ENCODE measurements at places on chromosomes 3 and 15. TPM values are rescaled to one million over a fixed set of nuclear protein-coding genes. Genes with fewer than 3 reads are reported as not detected.

DNA sequence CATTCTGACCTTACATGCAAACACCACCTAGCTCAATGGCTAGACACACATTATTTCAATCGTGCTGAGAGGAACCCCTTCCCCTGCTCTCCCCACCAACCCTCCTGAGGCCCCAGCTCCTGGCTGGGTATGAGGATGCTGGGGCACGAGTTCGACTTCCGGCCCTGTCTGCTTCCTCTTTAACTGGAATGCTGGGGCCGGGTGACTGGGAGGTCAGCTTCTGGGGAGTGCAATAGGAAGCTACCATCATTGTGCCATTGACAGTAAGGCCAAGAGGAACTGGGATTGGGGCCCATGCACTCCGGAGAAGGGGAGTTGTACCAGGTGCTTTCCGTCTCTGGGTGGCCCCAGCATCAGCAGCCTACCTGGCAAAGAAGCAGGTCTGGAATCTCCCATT is 15.6 kb upstream of the TLE3 start:
- peak overlapping the region; percentile 53 for H3K27ac ChIP-seq
- DNase-seq, result no peak
- no peaks in the 10 kb centered on the region for H3K27me3 ChIP-seq
- peaks cover 14% of the 10 kb centered on the region for H3K4me1 ChIP-seq
- H3K4me3 ChIP-seq, result no peak overlapping the region
- no peaks in the 10 kb centered on the region for H3K36me3 ChIP-seq

DNA sequence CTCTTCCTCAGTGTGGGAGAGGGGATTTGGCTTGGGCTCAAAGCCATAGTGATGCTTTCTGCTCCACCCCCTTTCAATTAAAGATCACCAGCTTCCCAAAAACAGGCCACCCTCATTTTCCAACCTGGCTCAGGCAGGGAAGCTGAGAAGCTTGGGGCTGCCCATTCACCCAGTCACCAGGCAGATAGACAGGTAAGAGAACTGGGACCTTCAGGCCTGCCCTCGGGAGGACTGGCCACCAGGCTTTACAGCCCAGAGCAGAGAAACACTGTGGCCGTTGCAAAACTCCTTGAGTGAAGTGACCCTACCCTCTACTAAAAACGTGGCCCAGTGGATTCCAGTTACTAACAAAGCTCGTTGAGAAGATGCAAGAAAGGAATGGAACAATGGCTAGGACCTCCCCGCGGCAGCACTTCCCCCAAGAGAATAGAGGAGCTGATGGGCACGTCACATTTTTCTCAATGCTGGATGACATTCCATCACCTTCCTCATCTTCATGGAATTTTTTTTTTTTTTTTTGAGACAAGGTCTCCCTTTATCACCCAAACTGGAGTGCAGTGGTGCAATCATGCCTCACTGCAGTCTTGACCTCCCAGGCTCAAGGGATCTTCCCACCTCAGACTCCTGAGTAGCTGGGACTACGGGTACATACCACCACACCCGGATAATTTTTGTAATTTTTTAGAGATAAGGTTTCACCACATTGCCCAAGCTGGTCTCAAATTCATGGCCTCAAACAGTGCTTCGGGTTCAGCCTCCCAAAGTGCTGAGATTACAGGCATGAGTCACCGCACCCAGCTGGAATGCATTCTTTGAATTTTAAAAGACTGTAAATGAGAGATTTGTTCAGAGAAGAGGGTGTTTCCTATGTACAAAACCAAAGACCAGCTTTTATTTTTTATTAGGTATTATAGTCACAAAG is 37.9 kb downstream of the LIPC start:
- peaks cover 24% of the 10 kb centered on the region for H3K4me1 ChIP-seq
- H3K27ac ChIP-seq, result peak overlapping the region; percentile 49
- H3K4me3 ChIP-seq, result no peak overlapping the region
- H3K36me3 ChIP-seq, result no peaks in the 10 kb centered on the region
- no peaks in the 10 kb centered on the region for H3K27me3 ChIP-seq

- H3K4me1 ChIP-seq, result peaks cover 12% of the 10 kb centered on the region
- H3K27ac ChIP-seq, result no peak overlapping the region
- DNase-seq, result no peak
- no peak overlapping the region for H3K4me3 ChIP-seq
- H3K27me3 ChIP-seq, result no peaks in the 10 kb centered on the region
Measured at GRCh38 chr15:57479005-57479404, 102.7 kb downstream of the CGNL1 start.

The ANKUB1 gene
- total RNA-seq, result 3.0 TPM

DNA sequence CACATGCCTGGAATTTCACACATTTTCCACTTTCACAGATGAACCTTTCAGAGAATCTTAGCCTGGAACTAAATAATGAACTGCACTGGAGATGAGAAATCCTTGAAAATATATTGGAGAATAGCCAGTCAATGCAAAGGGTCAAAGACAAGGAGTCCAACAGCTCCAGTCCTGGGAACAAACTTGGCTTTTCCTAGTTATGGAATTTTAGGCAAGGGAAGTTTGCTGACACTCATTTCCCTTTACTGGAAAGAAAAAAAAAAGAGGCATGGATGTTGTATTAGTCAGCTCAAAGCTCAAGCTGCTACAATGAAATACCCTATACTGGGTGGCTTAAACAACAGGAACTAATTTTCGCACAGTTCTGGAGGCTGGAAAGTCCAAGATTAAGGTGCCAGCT is 690.8 kb upstream of the ARPP21 start:
- H3K4me1 ChIP-seq, result no peaks in the 10 kb centered on the region
- DNase-seq, result no peak
- no peak overlapping the region for H3K27ac ChIP-seq

GRCh38 chr3:71725271-71725991 is at the start of gene EIF4E3:
Gene EIF4E3, minus strand, starts transcription at chr3:71725402. Its CDS starts 35 bp downstream, at chr3:71725367.
- peak within 1 kb of the TSS; percentile 93 for H3K4me3 ChIP-seq
- H3K27ac ChIP-seq, result peak within 1 kb of the TSS; percentile 83
- peaks cover 16% of the 10 kb centered on the region for H3K4me1 ChIP-seq
- peak; percentile 47 for DNase-seq
- H3K27me3 ChIP-seq, result no peaks in the 10 kb centered on the region
